ENCODE measurements at places on chromosomes 4 and X. TPM values are rescaled to one million over a fixed set of nuclear protein-coding genes. Genes with fewer than 3 reads are reported as not detected.
A peak's percentile ranks its signal among the peaks of the same experiment; 100 is the strongest.

Gene FBXL5
- total RNA-seq: 93.8 TPM

Gene CLIC2
- total RNA-seq: 75.2 TPM

Gene SMIM43
- total RNA-seq: not detected

Gene MAGED1
- 57.6 TPM for total RNA-seq

Gene CSN1S1
- total RNA-seq: not detected

Gene STK26
- 10.7 TPM for total RNA-seq

Gene PPP1R2C
- not detected for total RNA-seq

Gene CTAG1B
- not detected for total RNA-seq

Gene WFS1
- total RNA-seq: 180 TPM

Gene GLUD2
- 1.1 TPM for total RNA-seq

Gene ENPP6
- total RNA-seq: not detected

GRCh38 chr4:38606587-38606905 is 57.5 kb upstream of the KLF3 start:
- no peaks in the 10 kb centered on the region for H3K36me3 ChIP-seq
- no peak overlapping the region for H3K4me3 ChIP-seq
- peak overlapping the region; percentile 63 for H3K27ac ChIP-seq

GRCh38 chrX:118763489-118763888 is 36.1 kb downstream of the IL13RA1 start:
- no peaks in the 10 kb centered on the region for H3K4me1 ChIP-seq
- no peak for DNase-seq
- H3K27ac ChIP-seq: no peak overlapping the region
- no peak overlapping the region for H3K4me3 ChIP-seq

- no peak overlapping the region for H3K4me3 ChIP-seq
- no peak for DNase-seq
- H3K27ac ChIP-seq: no peak overlapping the region
- no peaks in the 10 kb centered on the region for H3K27me3 ChIP-seq
- H3K36me3 ChIP-seq: no peaks in the 10 kb centered on the region
Observed at GRCh38 chrX:71214604-71215337, 8.3 kb upstream of the GJB1 start.

- H3K27ac ChIP-seq: no peak overlapping the region
- no peaks in the 10 kb centered on the region for H3K27me3 ChIP-seq
- DNase-seq: no peak
- H3K4me3 ChIP-seq: no peak overlapping the region
Observed at GRCh38 chr4:11368701-11369115, 60.0 kb downstream of the HS3ST1 start.

DNA sequence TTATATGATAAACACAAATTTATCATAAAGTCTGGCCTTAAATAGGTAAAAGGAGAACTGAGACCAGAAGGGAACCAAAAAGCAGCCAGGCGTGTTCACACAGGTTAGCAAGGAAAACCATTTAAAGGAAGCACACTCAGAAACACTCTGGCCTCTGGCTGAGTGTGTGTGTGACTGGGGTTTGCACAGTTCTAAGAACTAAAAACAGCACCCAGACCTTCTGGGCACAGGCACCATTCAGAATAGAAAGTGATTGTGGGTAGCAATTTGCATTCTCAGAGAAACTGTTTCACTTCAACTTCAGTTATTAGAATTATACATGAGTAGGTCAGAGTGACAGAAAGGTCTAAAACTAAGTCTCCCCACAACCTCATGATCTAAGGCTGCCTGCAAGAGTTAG is 10.0 kb downstream of the GPR82 start:
- H3K36me3 ChIP-seq: no peaks in the 10 kb centered on the region
- H3K4me1 ChIP-seq: no peaks in the 10 kb centered on the region
- no peak overlapping the region for H3K27ac ChIP-seq
- H3K4me3 ChIP-seq: no peak overlapping the region
- H3K27me3 ChIP-seq: no peaks in the 10 kb centered on the region

GRCh38 chr4:163367651-163368050 is 24.0 kb downstream of the NPY5R start:
- no peak for DNase-seq
- H3K27ac ChIP-seq: no peak overlapping the region
- H3K36me3 ChIP-seq: no peaks in the 10 kb centered on the region

GRCh38 chrX:139725720-139726119 is 17.8 kb upstream of the MCF2 start:
- no peak overlapping the region for H3K4me3 ChIP-seq
- no peaks in the 10 kb centered on the region for H3K27me3 ChIP-seq

GRCh38 chrX:100685284-100685996 is 41.4 kb downstream of the SRPX2 start:
- DNase-seq: peak; percentile 57
- no peaks in the 10 kb centered on the region for H3K27me3 ChIP-seq
- H3K27ac ChIP-seq: no peak overlapping the region
- no peak overlapping the region for H3K4me3 ChIP-seq

GRCh38 chr4:188242041-188242440 is 102.8 kb downstream of the TRIML1 start:
- no peak overlapping the region for H3K27ac ChIP-seq
- no peaks in the 10 kb centered on the region for H3K27me3 ChIP-seq
- H3K36me3 ChIP-seq: no peaks in the 10 kb centered on the region
- no peaks in the 10 kb centered on the region for H3K4me1 ChIP-seq
- no peak for DNase-seq
- no peak overlapping the region for H3K4me3 ChIP-seq

DNA sequence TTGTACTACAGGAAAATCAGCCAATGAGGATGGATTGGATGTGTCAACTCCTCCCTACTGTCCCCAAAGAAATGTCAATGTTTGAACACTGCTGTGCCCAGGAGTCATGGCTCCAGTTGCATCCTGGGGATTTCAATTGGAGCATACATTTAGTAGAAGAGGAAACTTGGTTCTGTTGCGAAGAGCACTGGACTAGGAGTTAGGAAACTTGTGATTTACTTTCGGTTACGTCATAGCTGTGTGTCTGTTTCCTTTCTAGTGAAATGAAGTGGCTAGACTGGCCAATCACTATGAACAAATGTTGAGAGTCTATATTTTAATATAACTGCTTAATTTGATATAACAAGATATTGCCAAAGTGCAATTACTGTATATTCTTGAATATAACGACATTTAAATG is 35.2 kb downstream of the ARL9 start:
- DNase-seq: no peak
- H3K27me3 ChIP-seq: no peaks in the 10 kb centered on the region
- no peaks in the 10 kb centered on the region for H3K36me3 ChIP-seq
- H3K4me1 ChIP-seq: no peaks in the 10 kb centered on the region
- no peak overlapping the region for H3K4me3 ChIP-seq

DNA sequence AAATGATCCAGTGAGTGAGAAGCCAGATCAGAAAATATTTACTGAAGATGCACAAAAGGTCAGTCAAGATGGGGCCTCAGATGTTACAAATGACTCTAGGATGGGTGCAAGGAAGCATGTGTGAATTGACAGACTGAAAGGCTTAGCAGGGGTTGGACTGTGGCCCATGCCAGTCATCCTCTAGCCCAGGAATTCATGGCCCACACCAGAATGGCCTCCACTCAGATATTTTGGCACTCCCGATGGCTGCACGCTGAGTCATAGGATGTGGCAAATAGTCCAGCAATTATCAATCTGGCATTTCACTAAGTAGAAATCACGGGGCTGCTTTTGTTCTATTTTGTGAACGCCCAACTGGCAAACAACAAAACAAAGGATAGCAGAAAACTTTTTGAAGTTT is 406.5 kb downstream of the IQCM start:
- no peaks in the 10 kb centered on the region for H3K4me1 ChIP-seq
- no peaks in the 10 kb centered on the region for H3K27me3 ChIP-seq
- no peaks in the 10 kb centered on the region for H3K36me3 ChIP-seq
- no peak for DNase-seq
- H3K27ac ChIP-seq: no peak overlapping the region
- H3K4me3 ChIP-seq: no peak overlapping the region

DNA sequence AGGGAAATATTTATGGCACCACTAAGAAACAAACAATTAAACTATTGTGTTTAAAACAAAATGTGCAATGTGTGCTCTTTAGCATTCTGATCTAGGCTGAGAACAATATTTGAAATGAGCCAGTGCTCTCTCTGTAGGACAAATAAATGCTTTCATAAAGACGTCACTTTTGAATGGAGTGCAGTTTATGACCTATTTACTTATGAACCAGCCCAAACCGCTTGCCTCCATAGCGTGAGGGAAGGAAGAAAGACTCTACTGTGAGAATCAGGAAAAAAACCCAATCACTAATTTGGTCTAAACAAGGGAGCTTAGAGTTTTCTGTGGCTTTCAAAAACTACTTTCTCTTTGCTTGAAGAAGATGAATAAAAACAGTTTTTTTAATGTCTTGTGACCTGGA is 39.4 kb downstream of the SAT1 start:
- H3K27ac ChIP-seq: no peak overlapping the region
- H3K27me3 ChIP-seq: no peaks in the 10 kb centered on the region
- H3K4me3 ChIP-seq: no peak overlapping the region
- H3K4me1 ChIP-seq: no peaks in the 10 kb centered on the region

- H3K4me1 ChIP-seq: no peaks in the 10 kb centered on the region
- DNase-seq: peak; percentile 33
- no peaks in the 10 kb centered on the region for H3K27me3 ChIP-seq
- no peak overlapping the region for H3K4me3 ChIP-seq
Observed at GRCh38 chr4:176123710-176124407, 58.2 kb downstream of the WDR17 start.

- no peak for DNase-seq
- H3K27me3 ChIP-seq: no peaks in the 10 kb centered on the region
- no peaks in the 10 kb centered on the region for H3K4me1 ChIP-seq
- H3K36me3 ChIP-seq: no peaks in the 10 kb centered on the region
- H3K27ac ChIP-seq: no peak overlapping the region
- H3K4me3 ChIP-seq: no peak overlapping the region
Observed at GRCh38 chr4:177508662-177509061, 66.4 kb upstream of the AGA start.

DNA sequence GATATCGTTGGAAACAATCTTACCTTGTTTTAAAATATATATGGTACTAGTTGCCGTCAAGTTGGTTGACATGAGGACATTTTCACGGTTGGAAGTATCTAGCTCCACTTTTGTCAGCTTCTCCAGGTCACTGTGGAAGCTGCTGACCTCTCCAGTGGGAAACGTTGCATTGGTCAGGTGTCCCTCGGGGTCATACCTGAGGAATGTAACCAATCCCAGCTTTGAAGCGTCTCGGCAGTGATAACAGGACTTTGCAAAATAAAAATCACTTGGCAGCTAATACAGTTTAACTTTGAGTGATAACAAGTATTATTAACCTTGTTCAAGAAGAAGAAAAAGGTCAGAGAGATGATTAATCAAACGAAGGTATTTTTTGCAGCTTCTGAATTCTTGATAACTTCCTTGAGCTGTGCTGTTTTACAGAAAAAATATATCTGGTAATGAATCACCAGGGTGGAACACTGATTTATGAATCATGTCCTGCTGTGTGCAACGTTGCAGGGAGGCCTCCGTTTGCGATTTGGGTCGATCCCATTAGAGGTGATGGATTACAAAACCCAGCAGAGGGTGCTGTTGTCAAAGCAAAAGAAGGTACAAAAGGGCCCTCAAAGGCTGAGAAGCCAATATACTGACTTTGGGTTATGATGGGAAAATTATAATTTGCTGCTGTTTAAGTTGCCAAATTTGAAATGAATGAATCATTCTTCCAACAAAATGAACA is 60.1 kb downstream of the SH2D1A start:
- H3K36me3 ChIP-seq: no peaks in the 10 kb centered on the region
- H3K27ac ChIP-seq: no peak overlapping the region
- no peak for DNase-seq
- H3K4me1 ChIP-seq: peaks cover 5% of the 10 kb centered on the region

- DNase-seq: no peak
- H3K27me3 ChIP-seq: no peaks in the 10 kb centered on the region
- no peaks in the 10 kb centered on the region for H3K36me3 ChIP-seq
- H3K4me1 ChIP-seq: no peaks in the 10 kb centered on the region
- H3K4me3 ChIP-seq: no peak overlapping the region
Observed at GRCh38 chr4:17109126-17109525, 210.7 kb upstream of the LDB2 start.

- H3K4me3 ChIP-seq: no peak overlapping the region
- no peaks in the 10 kb centered on the region for H3K36me3 ChIP-seq
- no peaks in the 10 kb centered on the region for H3K27me3 ChIP-seq
- peak; percentile 91 for DNase-seq
Observed at GRCh38 chrX:1239681-1240142, 27.3 kb upstream of the CRLF2 start.

- H3K4me3 ChIP-seq: no peak overlapping the region
- no peaks in the 10 kb centered on the region for H3K4me1 ChIP-seq
- no peaks in the 10 kb centered on the region for H3K27me3 ChIP-seq
- DNase-seq: no peak
Observed at GRCh38 chrX:3585719-3586118, 127.7 kb downstream of the PRKX start.

DNA sequence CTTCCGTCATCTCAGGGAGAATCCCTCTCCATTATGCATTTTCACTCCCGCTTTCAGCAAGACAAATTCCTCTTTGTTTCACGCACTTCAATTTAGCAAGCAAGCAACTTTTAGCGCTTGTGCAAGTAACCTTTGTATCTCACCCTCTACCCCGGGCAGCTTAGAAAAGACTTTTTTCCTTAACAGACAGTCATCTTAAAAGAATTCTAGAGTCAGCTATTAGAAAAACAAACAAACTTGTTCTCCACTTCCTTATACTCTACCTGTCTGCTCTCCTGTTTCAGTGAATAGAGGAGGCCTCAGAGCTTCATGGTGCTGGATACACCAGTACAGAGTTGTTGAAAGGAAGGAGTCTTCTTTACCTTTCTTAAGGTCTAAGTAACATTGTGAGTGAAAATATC is 12.1 kb downstream of the TIGD2 start:
- H3K36me3 ChIP-seq: no peaks in the 10 kb centered on the region
- H3K27me3 ChIP-seq: no peaks in the 10 kb centered on the region
- H3K27ac ChIP-seq: no peak overlapping the region
- H3K4me3 ChIP-seq: no peak overlapping the region
- H3K4me1 ChIP-seq: no peaks in the 10 kb centered on the region

DNA sequence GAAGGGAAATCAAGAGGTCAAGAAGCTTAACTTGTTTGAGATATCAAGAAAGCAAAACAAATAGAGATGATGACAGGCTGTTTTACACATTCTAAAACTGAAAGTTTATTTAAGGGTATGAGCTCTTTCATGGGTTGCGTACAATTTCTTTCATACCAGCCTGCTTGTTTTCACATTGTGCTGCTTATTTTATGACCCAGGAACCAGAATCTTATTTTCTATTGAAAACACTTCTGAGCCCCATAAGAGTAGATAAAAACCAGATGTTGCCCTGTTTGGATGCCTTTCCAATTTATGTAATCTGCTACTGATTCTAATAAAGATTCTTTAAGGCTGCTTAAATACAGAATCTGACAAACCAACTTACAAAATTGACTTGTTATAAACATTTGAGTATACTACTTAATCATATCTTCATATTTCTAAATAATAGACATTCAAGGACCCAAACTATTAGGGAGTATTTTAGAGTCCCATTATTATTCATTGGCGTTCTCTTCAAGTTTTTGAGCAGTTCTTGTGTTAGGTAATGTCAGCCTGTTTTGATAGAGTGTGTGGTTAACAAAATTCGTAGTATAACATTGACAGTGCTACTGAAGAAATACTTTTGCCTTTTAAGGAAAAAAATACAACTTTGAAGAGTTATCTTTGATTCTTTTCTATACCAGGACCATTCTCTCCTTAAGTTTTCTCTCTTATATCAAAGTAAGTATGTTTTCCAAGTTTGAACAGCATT is 74.4 kb downstream of the PDLIM5 start:
- no peaks in the 10 kb centered on the region for H3K36me3 ChIP-seq
- H3K4me3 ChIP-seq: no peak overlapping the region
- DNase-seq: no peak
- H3K27me3 ChIP-seq: no peaks in the 10 kb centered on the region
